Memory B cell (primary cell): ENCODE measurements at places on chromosomes 3 and 15.
A peak's percentile ranks its signal among the peaks of the same experiment; 100 is the strongest.

DNA sequence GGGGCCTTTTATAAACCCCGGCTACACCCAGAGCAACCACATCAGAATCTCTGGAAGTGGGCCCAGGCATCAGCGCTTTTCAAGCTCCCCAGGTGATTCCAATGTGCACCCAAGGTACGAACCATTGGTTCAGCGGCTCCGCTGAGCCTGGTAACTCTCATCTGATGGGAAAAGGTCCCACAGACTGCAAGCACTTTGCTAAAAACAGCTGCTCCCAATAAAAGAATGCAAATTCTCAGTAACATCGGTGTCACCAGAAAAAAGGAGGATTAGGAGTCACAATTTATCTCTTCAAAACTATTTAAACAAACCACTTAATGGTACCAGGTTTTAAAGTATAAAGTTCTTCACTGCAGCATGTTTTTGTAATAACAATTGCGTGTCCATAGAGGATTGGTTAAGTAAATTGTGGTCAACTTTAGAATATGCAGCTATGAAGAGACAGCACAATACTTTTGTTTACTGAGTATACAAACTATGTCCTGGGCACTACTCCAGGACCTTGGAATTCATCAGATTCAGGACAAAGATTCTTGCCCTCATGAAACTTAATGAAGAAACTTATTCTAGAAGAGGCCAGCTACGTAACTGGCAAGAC is 660.7 kb upstream of the ADAMTS9 start:
- H3K36me3 ChIP-seq: no peaks in the 10 kb centered on the region
- H3K27me3 ChIP-seq: no peaks in the 10 kb centered on the region
- no peak overlapping the region for H3K4me3 ChIP-seq
- H3K27ac ChIP-seq: no peak overlapping the region
- H3K4me1 ChIP-seq: no peaks in the 10 kb centered on the region
- no peak for DNase-seq

DNA sequence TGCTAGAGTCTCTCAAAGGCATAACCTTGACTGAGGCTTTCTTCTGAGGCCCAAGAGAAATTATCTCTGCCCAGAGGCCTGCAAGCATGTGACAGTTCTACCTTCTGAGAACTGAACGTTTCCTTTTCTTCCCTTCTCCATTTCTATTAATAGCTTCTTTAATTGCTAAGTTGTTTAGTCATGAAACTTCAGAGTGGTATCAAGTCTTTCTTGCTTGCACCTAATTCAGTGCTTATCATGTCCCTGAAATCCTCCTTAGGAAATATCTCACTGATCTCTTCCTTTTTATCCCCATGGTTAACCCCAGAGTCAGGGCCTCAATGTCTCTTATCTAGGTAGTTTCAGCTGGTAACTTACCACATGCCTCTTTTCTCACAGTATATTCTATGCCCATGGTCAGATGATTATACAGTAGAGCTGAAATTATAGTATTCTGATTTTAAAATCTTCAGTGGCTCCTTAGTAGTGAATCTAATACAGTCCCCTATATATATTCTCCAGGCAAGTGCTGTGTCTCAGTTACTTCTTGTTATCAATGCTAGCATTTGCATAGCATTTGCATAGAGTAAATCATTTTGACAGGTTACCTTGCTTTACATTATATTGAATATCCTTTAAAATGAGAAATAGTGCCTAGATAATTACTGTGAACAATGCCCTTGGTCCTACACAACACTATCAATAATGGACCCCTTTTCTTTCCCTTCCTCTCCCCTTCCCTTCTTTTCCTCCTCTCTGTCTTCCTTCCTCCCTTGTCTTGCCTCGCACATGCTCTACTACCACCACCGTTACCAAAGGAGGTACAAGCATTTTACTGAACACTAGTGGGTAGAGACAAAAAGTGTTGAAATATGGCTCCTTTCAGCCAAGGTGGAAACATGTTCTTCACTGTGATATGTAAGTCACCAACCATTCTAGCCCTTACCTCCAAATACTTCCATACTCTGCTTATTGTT is 33.0 kb downstream of the KBTBD8 start:
- H3K27me3 ChIP-seq: no peaks in the 10 kb centered on the region
- H3K27ac ChIP-seq: peak overlapping the region; percentile 49

- no peak overlapping the region for H3K27ac ChIP-seq
- H3K36me3 ChIP-seq: no peaks in the 10 kb centered on the region
- H3K27me3 ChIP-seq: peaks cover 7% of the 10 kb centered on the region
- H3K4me1 ChIP-seq: peaks cover 7% of the 10 kb centered on the region
These were observed 30.4 kb downstream of the GABRR3 start for GRCh38 chr3:98004721-98005120.

- no peaks in the 10 kb centered on the region for H3K36me3 ChIP-seq
- H3K27me3 ChIP-seq: no peaks in the 10 kb centered on the region
- peaks cover 17% of the 10 kb centered on the region for H3K4me1 ChIP-seq
- peak overlapping the region; percentile 85 for H3K27ac ChIP-seq
- H3K4me3 ChIP-seq: peak overlapping the region; percentile 96
These were observed 54.8 kb downstream of the CCDC54 start for GRCh38 chr3:107432013-107432515.

- no peak overlapping the region for H3K4me3 ChIP-seq
- H3K36me3 ChIP-seq: no peaks in the 10 kb centered on the region
- no peak overlapping the region for H3K27ac ChIP-seq
- DNase-seq: no peak
These were observed 26.5 kb upstream of the SIAH2 start for GRCh38 chr3:150789451-150789850.

- DNase-seq: no peak
- H3K27me3 ChIP-seq: peaks cover 8% of the 10 kb centered on the region
- H3K27ac ChIP-seq: no peak overlapping the region
- H3K4me3 ChIP-seq: no peak overlapping the region
- H3K36me3 ChIP-seq: no peaks in the 10 kb centered on the region
These were observed 109.9 kb downstream of the SENP2 start for GRCh38 chr3:185696039-185696438.

DNA sequence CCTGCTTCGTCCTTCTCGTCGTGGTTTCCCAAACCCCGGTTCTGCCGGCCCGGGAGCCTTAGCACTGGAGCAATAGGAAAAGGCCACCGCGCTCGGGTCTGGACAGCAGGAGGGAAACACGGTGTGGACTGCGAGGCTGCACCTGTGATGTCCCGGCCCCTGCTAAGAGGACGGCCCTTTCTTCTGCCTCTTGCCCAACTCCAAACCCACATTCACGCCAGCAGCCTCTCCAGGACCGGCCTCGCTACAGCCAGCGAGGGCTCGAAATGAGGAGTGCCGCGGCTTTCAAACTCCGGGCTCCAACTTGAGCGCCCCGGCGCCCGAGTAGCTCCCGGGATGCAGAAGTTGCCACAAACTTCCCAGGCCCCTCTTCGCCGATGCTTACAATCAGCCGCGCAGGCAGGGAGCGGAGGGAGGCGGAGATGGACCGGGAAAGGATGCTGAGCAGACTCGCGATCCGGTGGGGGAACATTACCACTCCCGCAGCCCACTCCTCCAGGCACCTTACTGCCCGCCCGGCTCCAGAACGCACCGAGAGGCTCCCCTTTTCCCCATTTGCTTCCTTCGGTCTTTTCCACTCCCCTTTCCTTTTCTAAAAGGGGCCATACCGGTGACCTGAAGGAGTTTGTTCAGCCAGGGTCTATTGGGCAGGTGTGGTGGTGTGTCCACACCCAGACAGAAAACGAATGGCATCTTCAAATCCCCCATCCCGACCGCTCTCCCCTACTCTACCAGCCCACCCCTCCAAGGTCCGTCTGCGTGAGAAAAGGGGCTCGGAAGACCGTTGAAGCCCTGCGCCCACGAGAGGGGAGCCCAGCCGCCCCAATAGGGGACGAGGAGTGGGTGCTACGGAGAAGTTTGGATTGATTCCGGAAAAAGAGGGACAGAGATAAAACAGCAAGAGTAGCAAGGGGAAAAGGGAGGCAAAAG is 18.8 kb upstream of the SATB1 start:
- no peak for DNase-seq
- H3K27ac ChIP-seq: peak overlapping the region; percentile 91
- H3K4me1 ChIP-seq: peaks cover 17% of the 10 kb centered on the region
- peaks cover 4% of the 10 kb centered on the region for H3K27me3 ChIP-seq
- H3K36me3 ChIP-seq: no peaks in the 10 kb centered on the region
- peak overlapping the region; percentile 90 for H3K4me3 ChIP-seq

DNA sequence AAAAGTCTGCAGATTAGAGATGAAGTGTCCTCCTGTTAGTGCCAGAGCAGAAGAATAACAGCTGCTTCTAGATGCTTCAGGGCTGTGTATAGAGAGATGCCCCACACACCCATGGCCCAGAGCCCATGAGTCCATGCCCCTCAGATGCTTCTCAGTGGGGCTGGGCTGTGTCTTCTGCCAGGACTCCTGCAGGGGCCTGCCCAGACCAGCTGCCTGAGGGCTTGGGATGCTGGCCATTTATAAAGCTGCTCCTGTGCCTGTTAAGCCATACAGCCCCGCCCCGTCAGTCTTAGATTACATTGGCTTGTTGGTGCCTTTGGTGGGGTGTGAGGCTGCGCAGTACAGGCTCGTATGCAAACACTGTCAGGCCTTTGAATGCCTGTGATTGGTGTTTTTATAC is 318.0 kb upstream of the CTDSPL start:
- no peak overlapping the region for H3K4me3 ChIP-seq
- no peaks in the 10 kb centered on the region for H3K36me3 ChIP-seq
- H3K27ac ChIP-seq: no peak overlapping the region
- H3K4me1 ChIP-seq: no peaks in the 10 kb centered on the region
- no peak for DNase-seq
- H3K27me3 ChIP-seq: no peaks in the 10 kb centered on the region

DNA sequence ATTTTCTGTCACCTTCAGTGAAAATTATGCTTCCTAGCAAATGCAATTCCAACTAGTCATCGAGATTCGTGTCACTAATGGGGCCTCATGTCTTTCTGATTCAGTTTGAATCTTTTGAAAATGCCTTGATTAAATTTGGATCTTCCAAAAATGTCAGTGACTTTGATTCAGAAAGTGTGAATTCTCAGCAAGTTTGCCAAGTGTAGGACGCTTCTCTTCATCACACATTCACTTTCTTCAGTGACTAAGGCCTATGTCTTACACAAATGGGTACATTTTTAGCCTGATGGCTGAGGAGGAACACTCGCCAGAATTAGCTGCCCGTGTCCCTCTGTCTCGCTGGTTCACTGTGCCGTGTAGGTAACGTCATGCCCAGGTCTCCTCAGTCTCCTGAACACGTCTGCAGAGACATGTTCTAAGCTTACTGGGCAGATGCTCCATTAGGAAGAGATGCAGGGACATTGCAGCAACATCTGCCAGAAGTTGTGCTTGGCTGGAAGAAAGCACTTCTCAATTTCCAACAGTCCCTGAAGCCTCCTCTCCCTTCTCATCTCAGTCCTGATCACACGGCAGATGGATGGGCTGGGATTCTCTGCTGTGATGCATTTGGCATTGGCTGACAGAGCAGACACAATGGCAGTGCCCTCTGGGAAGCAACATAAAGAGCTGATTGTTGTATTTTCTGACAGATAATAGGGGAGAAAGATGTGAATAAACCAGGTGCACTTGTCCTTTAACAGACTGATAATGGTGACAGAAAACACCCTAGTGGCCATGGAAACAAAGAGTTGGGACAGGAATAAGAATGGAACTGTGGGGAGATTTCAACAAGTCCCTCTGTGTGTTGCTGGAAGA is 29.1 kb upstream of the LYZL4 start:
- no peak overlapping the region for H3K27ac ChIP-seq
- no peaks in the 10 kb centered on the region for H3K36me3 ChIP-seq
- DNase-seq: no peak

DNA sequence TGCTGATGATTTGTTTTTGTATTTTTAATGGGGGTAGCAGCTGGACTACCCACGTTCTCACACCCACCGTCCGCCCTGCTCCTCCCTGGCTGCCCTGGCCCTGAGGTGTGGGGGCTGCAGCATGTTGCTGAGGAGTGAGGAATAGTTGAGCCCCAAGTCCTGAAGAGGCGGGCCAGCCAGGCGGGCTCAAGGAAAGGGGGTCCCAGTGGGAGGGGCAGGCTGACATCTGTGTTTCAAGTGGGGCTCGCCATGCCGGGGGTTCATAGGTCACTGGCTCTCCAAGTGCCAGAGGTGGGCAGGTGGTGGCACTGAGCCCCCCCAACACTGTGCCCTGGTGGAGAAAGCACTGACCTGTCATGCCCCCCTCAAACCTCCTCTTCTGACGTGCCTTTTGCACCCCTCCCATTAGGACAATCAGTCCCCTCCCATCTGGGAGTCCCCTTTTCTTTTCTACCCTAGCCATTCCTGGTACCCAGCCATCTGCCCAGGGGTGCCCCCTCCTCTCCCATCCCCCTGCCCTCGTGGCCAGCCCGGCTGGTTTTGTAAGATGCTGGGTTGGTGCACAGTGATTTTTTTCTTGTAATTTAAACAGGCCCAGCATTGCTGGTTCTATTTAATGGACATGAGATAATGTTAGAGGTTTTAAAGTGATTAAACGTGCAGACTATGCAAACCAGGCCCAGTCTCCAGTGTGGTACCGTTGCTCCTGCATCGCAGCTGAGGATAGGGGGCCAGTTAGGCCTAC is 1.4 kb upstream of the FES start:
- H3K36me3 ChIP-seq: peaks cover 12% of the 10 kb centered on the region
- peak overlapping the region; percentile 50 for H3K4me3 ChIP-seq
- no peak for DNase-seq
- peaks cover 15% of the 10 kb centered on the region for H3K4me1 ChIP-seq
- no peak overlapping the region for H3K27ac ChIP-seq

- no peak for DNase-seq
- H3K4me3 ChIP-seq: no peak overlapping the region
- H3K36me3 ChIP-seq: peaks cover 12% of the 10 kb centered on the region
- H3K4me1 ChIP-seq: peaks cover 30% of the 10 kb centered on the region
These were observed 61.4 kb upstream of the IMPG2 start for GRCh38 chr3:101381809-101382208.

GRCh38 chr3:32909999-32910398 is 41.4 kb upstream of the CCR4 start:
- H3K4me1 ChIP-seq: no peaks in the 10 kb centered on the region
- no peaks in the 10 kb centered on the region for H3K36me3 ChIP-seq
- H3K27me3 ChIP-seq: no peaks in the 10 kb centered on the region
- H3K4me3 ChIP-seq: no peak overlapping the region

DNA sequence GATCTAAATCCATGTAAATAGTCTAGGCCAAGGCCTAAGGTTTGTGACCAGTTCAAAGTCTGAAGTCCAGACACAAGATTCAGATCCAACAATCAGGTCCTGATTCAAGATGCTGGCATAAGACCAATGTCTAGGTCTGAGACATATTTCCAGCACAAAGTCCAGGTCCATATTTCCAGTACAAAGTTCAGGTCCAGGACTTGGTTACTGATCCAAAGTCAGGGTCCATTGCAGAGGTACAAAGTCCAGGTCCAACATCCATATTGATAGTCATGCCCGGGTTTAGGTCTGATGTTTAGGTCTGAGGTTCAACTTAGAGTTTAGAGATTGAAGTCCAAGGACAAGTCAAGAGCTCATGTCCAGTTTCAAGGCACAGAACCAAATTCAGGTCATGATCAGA is 39.4 kb upstream of the VIPR1 start:
- H3K4me1 ChIP-seq: no peaks in the 10 kb centered on the region
- no peak overlapping the region for H3K4me3 ChIP-seq
- H3K36me3 ChIP-seq: no peaks in the 10 kb centered on the region
- DNase-seq: no peak
- peaks cover 5% of the 10 kb centered on the region for H3K27me3 ChIP-seq
